GM23338 (cell line): ENCODE measurements at places on chromosomes 6 and 20. TPM values are rescaled to one million over a fixed set of nuclear protein-coding genes. Genes with fewer than 3 reads are reported as not detected.

- H3K4me3 ChIP-seq, result no peak overlapping the region
- H3K27me3 ChIP-seq, result no peaks in the 10 kb centered on the region
- H3K27ac ChIP-seq, result no peak overlapping the region
- no peak for DNase-seq
- H3K36me3 ChIP-seq, result no peaks in the 10 kb centered on the region
These were observed 282.2 kb upstream of the EPHA7 start for GRCh38 chr6:93701526-93701925.

DNA sequence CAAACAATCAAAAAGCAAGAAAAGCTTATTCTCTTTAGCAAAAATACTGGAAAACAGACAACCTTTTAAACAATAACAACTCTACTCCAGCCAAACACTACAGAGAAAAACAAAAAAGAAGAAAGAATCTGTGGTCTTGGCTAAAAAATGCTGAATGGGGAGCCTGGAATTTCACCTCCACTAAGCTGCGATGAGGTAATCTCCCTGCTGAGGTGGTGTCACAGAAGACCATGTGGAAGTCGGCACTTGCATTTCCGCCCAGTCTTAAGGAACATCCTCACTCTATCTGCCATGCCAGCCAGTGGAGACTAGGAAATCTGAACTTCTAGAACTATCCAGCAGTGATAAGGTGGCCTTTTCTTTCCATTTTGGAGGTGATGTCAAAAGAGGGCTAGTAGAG lies 1026.8 kb upstream of the EPHA7 start:
- no peaks in the 10 kb centered on the region for H3K27me3 ChIP-seq
- no peaks in the 10 kb centered on the region for H3K36me3 ChIP-seq
- H3K4me1 ChIP-seq, result no peaks in the 10 kb centered on the region
- peak; percentile 18 for DNase-seq

DNA sequence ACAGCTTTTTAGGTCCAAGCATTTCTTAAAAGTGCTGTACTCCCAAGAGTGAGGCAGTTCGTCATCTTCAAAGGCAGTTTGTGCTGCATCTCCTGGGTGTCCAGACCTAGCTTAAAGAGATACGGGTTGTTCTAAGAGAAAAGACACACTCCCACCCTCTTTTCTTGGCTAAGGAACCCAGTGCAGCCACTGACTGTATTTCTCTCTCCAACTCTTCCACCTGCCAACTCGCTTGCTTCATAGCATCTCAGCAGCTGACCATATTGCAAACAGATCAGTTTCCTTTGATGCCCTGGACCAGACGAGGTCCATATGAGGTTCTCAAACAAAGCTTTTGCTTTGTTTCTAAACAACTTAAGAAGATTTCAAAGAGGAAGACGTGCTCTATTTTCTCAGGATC lies 101.1 kb downstream of the ISM1 start:
- H3K4me1 ChIP-seq, result no peaks in the 10 kb centered on the region; the same call in none of the 2 replicates
- no peaks in the 10 kb centered on the region for H3K27me3 ChIP-seq
- H3K27ac ChIP-seq, result no peak overlapping the region
- no peak overlapping the region for H3K4me3 ChIP-seq
- no peak for DNase-seq
- no peaks in the 10 kb centered on the region for H3K36me3 ChIP-seq

- H3K27me3 ChIP-seq, result no peaks in the 10 kb centered on the region
- DNase-seq, result no peak
- no peak overlapping the region for H3K4me3 ChIP-seq
These were observed 5.5 kb upstream of the MTG2 start for GRCh38 chr20:62177307-62177706.

- H3K27ac ChIP-seq, result peak overlapping the region; percentile 93
- no peak overlapping the region for H3K4me3 ChIP-seq
- no peaks in the 10 kb centered on the region for H3K27me3 ChIP-seq
These were observed 95.3 kb downstream of the OR2B2 start for GRCh38 chr6:27816906-27817305.

- H3K27me3 ChIP-seq, result no peaks in the 10 kb centered on the region
- peaks cover 6% of the 10 kb centered on the region; the same call in 1 of the 2 replicates for H3K36me3 ChIP-seq
- DNase-seq, result no peak
- H3K27ac ChIP-seq, result 0 out of 2 replicates have a peak overlapping the region, but pooled peaks have one; percentile 33
- peaks cover 5% of the 10 kb centered on the region; the same call in 1 of the 2 replicates for H3K4me1 ChIP-seq
- no peak overlapping the region for H3K4me3 ChIP-seq
These were observed 11.8 kb downstream of the UTRN start for GRCh38 chr6:144296973-144297372.

DNA sequence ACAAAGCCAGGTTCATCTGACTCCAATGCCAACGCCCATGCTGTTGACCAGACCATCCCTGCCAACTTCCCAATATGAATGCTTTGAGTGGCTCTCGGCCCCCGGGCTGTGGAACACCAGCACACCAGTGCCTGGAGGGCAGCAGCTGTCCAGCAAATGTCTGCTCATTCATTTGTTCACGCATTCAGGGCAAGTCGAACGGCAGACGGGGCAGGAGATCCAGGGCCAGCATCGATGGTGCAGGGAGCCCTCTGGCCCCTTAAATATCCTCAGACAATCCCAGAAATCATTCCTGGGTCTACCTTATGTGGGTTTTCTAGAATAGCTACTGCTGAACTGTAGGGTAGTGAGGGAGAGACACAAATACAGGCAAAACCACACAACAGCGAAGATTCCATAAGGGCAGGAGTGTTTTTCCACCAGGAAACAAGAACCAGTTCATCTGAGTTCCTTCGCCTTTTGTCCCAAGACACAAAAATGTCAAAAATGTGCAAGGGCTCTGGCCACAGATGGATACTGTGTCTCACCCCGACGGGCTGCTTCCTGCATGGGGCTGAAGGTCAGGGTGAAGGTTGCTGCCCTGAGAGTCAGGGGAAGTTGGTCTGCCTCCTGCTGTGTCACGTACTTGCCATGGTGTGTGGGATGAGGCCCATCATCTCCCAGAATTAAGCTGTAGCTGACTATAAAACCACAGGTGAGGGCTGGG lies 15.5 kb downstream of the RIPOR3 start:
- H3K27ac ChIP-seq, result peak overlapping the region; percentile 69
- no peaks in the 10 kb centered on the region for H3K27me3 ChIP-seq
- H3K36me3 ChIP-seq, result no peaks in the 10 kb centered on the region
- peak; percentile 60 for DNase-seq
- no peak overlapping the region for H3K4me3 ChIP-seq

- no peak for DNase-seq
- no peaks in the 10 kb centered on the region for H3K27me3 ChIP-seq
- no peak overlapping the region for H3K27ac ChIP-seq
- no peak overlapping the region for H3K4me3 ChIP-seq
- H3K4me1 ChIP-seq, result no peaks in the 10 kb centered on the region
- no peaks in the 10 kb centered on the region for H3K36me3 ChIP-seq
These were observed 427.5 kb downstream of the PHF3 start for GRCh38 chr6:64062960-64063683.

- peaks cover 14% of the 10 kb centered on the region for H3K4me1 ChIP-seq
- H3K36me3 ChIP-seq, result no peaks in the 10 kb centered on the region
These were observed 153.0 kb upstream of the UST start for GRCh38 chr6:148593813-148594170.

DNA sequence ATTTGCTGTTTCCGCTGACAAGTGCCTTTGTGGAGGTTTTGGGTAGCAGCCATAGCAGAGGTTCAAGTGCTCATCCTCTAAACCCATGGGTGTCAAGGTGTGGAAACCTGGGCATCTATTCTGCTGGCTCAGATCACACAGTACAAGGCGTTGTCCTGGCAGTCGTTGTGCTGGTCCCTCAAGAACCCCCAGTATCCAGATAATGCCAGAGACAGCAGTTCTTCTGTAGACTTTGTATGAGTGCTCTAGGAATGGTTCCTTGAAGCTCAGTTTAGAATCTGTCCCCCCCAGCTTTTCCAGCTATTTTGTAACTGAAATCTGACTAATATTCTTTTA lies 655.7 kb upstream of the MAP3K7 start:
- DNase-seq, result no peak
- no peaks in the 10 kb centered on the region for H3K36me3 ChIP-seq
- H3K27me3 ChIP-seq, result no peaks in the 10 kb centered on the region
- H3K4me3 ChIP-seq, result no peak overlapping the region
- H3K27ac ChIP-seq, result no peak overlapping the region
- no peaks in the 10 kb centered on the region for H3K4me1 ChIP-seq

- peaks cover 30% of the 10 kb centered on the region for H3K27me3 ChIP-seq
- no peak within 1 kb of the TSS for H3K27ac ChIP-seq
- DNase-seq, result peak; percentile 73
- peaks cover 3% of the 10 kb centered on the region; the same call in 1 of the 2 replicates for H3K4me1 ChIP-seq
These were observed at the start of gene NTSR1 for GRCh38 chr20:62708591-62709536. TSS of gene NTSR1 (plus strand) at chr20:62708836. CDS start at chr20:62709208, 372 bp downstream.

GRCh38 chr6:54194067-54194466 lies 82.8 kb downstream of the MLIP start:
- H3K4me1 ChIP-seq, result peaks cover 11% of the 10 kb centered on the region; the same call in 1 of the 2 replicates
- H3K36me3 ChIP-seq, result no peaks in the 10 kb centered on the region
- H3K27me3 ChIP-seq, result no peaks in the 10 kb centered on the region
- H3K4me3 ChIP-seq, result no peak overlapping the region
- DNase-seq, result peak; percentile 23

- H3K4me1 ChIP-seq, result peaks cover 19% of the 10 kb centered on the region
- no peaks in the 10 kb centered on the region for H3K36me3 ChIP-seq
- no peak overlapping the region for H3K4me3 ChIP-seq
- no peak for DNase-seq
These were observed 57.1 kb upstream of the MAP7 start for GRCh38 chr6:136607204-136607931.

GRCh38 chr6:168061269-168062210 lies 17.5 kb downstream of the FRMD1 start:
- H3K4me3 ChIP-seq, result no peak overlapping the region
- no peaks in the 10 kb centered on the region for H3K27me3 ChIP-seq
- H3K4me1 ChIP-seq, result no peaks in the 10 kb centered on the region

GRCh38 chr6:148760568-148761526 lies 14.0 kb downstream of the UST start:
- peak overlapping the region; percentile 42 for H3K27ac ChIP-seq
- no peak overlapping the region for H3K4me3 ChIP-seq
- H3K36me3 ChIP-seq, result no peaks in the 10 kb centered on the region
- peaks cover 67% of the 10 kb centered on the region for H3K4me1 ChIP-seq
- no peaks in the 10 kb centered on the region for H3K27me3 ChIP-seq

GRCh38 chr6:84414531-84414930 lies 187.1 kb upstream of the CEP162 start:
- no peak overlapping the region for H3K4me3 ChIP-seq
- no peak for DNase-seq
- no peaks in the 10 kb centered on the region for H3K27me3 ChIP-seq
- no peaks in the 10 kb centered on the region for H3K36me3 ChIP-seq

DNA sequence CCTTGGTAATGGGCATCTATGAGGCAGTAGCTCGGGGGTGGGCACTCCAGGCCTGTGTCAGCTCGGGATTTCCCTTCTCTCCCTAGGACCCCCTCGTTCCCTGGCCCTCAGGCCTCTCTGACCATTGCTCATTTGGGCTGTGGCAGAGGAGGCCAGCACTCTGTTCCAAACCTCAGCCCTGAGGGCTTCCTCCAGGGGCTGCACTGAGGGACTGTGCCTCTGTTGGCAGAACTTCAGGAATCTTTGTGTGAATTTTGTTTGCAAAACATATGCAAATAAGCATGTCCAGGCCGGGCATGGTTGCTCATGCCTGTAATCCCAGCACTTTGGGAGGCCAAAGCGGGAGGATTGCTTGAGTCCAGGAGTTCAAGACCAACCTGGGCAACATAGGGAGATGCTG lies 11.0 kb downstream of the PACSIN1 start:
- H3K36me3 ChIP-seq, result no peaks in the 10 kb centered on the region
- H3K4me1 ChIP-seq, result no peaks in the 10 kb centered on the region; the same call in 1 of the 2 replicates
- DNase-seq, result no peak
- no peak overlapping the region for H3K27ac ChIP-seq
- H3K27me3 ChIP-seq, result no peaks in the 10 kb centered on the region

DNA sequence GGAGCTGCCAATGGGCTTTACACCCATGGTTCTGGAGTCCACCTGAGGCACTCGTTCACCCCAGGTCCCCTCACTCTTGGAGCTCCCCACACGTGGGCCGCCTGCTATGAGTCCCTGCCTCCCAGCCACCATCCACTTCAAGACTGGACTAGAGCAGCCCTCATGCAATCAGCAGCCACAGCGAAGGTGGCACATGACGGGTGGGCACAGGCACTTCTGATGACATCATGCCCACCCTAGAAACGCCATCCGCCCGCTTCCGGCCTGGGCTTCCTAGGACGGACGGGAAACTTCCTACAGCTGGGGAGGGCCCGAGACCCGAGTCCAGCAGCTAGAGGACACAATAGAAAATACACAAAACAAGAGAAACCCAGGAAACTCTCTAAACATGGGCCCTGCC lies 85.5 kb downstream of the PDE10A start:
- H3K27me3 ChIP-seq, result no peaks in the 10 kb centered on the region
- no peak for DNase-seq
- H3K4me1 ChIP-seq, result no peaks in the 10 kb centered on the region
- no peak overlapping the region for H3K4me3 ChIP-seq
- no peak overlapping the region for H3K27ac ChIP-seq
- H3K36me3 ChIP-seq, result no peaks in the 10 kb centered on the region

- no peaks in the 10 kb centered on the region for H3K36me3 ChIP-seq
- H3K27me3 ChIP-seq, result no peaks in the 10 kb centered on the region
- H3K4me3 ChIP-seq, result no peak overlapping the region
- no peaks in the 10 kb centered on the region for H3K4me1 ChIP-seq
These were observed 457.2 kb downstream of the KIF16B start for GRCh38 chr20:16115911-16116552.

Gene MOXD1
- 4.3 TPM in 2 replicates for total RNA-seq

Gene BLOC1S5
- 14.9 and 17.3 TPM in 2 replicates for total RNA-seq

Gene OR2B6
- total RNA-seq, result not detected in 2 replicates

Gene SIM1
- total RNA-seq, result 0.23 and 0.49 TPM in 2 replicates

Gene WFDC10B
- total RNA-seq, result not detected in 2 replicates

Gene TAAR5
- not detected in 2 replicates for total RNA-seq

Gene HDGFL1
- not detected in 2 replicates for total RNA-seq

Gene NRSN2
- total RNA-seq, result 14.4 and 19.8 TPM in 2 replicates

Gene NKAIN4
- total RNA-seq, result 12.6 and 16.0 TPM in 2 replicates
